ENCODE measurements at places on chromosomes 13 and 19.
A peak's percentile ranks its signal among the peaks of the same experiment; 100 is the strongest.

GRCh38 chr19:6610934-6611852, 20.2 kb upstream of the CD70 start:
- DNase-seq = peak; percentile 99

DNA sequence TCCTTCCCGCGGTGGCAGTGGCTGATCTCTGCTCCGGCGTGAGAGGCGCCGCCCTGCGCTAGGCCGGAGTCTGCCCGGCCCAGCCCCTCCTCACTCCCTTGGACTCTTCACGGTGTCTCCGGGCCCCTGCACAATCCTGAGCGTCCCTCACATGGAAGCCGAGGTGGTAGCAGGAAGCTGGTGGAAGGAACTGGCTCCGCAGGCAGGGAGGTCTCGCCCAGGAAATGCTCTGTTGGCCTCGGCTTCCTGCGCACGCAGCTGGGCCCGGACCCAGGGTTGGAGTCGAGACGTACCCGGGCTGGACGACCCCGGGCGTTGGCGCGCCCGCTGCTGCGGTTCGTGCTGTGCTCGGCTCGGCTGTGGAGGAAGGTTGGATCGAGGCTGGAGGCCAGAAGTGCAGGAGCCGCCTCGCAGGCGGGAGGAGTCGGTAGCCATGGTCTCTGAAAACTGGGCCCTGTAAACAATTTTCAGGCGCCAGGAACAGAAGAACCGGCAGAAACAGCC, 46.3 kb downstream of the ZNF724 start:
- peak; percentile 2 for DNase-seq

- DNase-seq = peak; percentile 96
Observed at GRCh38 chr13:94656766-94657165, 55.1 kb downstream of the GPR180 start.

GRCh38 chr13:43816401-43816889, 29.7 kb upstream of the ENOX1 start:
- DNase-seq = no peak

DNA sequence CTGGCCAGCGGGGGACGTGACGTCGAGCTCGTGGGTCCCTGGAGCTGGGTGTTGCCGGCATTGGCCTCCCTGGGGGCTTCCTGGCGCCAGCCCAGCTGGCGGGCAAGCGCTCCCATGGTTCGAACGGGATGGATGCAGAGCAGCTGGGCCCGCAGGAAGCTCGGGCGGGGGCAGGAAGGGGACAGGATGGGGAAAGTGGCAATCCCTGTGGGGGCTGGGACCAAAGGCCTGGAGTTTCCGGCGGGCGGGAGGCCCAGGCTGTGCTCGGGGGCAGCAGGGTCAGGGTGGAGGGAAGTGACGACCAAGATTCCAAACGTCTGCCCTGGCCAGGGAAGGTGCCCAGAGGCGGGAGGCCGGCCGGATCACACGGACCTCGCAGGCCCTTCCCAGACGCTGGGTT, 19.3 kb downstream of the PALM start:
- DNase-seq = peak; percentile 46

DNA sequence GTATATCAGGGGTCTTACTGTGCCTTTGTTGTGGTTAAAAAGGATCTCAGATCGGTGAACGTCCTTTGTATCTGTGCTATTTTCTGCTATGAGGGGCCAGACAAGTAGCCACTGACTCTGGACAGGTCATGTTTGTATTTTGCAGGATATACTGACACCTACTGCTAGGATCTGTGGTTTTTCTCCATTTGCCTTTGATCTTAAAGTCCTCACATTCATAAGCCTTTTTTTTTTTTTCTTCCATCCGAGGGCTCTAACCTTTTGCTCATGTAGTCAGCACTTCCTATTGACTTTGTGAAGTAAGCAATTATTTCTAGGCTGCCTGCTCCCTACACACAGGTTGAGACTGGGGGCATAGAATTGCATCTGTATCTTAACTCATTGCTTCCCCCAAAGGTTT, 106.2 kb downstream of the SLITRK5 start:
- peak; percentile 31 for DNase-seq

DNA sequence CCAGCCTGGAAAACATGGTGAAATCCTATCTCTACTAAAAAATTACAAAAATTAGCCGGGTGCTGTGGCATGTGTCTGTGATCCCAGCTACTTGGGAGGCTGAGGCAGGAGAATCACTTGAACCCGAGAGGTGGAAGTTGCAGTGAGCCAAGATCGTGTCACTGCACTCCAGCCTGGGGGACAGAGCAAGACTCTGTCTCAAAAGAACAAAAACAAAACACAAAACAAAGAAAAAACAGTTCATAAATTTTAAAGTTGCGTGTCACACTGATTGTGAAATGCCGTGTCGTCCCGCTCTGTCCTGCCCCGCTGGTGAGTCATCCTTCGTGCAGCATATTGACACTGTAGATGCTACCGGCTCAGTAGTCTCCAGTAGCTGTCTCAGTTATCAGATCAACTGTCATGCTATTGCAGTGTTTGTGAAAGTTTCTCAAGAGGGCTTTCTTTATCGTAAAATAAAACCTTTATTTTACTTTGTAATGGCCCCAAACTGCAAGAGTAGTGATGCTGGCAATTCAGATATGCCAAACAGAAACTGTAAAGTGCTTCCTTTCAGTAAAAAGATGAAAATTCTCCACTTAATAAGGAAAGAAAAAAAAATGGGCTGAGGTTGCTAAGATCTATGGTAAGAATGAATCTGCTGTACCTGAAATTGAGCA, 36.4 kb upstream of the IGFL1 start:
- peak; percentile 64 for DNase-seq

DNA sequence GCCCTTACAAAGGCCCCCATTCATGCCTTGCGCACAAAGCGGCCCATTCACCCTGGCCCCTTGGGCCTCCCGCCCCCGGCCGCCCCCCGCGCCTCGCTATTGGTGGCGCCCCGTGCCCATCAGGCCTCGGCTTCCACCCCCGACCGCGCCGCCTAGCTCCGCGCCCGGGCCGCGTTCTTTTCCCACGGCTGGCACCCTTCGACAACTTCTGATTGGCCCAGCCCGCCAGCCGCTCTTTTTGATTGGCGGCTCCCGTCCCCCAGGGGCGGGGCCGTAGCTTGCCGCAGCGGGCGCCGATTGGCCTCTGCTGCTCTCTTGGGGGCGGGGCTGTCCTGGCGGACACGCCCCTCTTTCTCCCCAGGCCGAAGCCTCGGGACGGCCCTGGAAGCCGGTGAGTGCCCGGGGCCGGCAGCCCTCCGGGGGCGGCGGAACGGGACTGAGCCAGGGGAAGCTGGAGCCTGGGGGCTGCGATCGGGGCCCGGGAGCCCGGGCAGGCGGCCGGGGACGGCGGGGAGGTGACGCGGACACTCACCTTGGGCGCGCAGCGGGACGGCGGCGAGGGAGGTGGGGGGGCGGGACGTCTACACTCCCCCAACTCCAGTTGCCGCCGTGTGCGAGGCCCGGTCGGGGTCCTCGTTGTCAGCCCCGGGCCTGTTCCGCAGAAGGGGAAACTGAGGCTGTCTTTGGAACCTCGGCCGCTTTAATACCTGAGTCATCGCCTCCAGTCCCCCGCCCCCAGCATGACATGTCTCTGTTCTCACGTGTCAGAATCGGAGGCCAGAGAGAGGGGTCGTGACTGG, at the start of gene MYH14:
Gene MYH14, plus strand, starts transcription at position 342 of the 800 bp plus-strand sequence. CDS start 6,744 bp downstream, outside the sequence.
- no peak for DNase-seq

DNA sequence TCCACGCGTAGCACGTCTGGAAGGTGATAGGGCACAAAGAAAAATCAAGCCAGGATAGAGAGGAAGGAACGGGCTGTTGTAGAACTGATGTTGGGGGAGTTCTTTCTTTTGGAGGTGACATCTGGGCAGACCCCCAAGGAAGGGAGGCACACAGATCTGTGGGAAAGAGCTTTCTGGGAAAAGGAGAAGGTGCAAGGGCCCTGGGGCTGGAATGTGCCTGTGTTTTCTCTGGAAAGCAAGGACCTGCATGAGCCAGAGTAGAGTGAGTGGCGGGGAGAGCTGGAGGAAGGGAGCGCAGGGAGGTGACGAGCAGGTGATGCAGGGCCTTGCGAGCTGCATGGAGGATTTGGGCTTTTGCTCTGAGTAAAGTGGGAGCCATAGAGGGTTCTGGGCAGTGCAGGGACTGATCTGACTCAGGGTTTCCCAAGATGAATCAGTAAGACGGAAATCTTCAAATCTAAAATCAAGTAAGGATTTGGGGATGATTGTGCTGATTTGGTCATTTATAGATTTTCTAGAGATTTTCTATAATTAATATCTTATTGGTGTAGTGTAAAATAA, 30.8 kb downstream of the SMARCA4 start:
- DNase-seq = no peak

GRCh38 chr13:97422118-97423054, 11.6 kb upstream of the RAP2A start:
- DNase-seq = peak; percentile 62

DNA sequence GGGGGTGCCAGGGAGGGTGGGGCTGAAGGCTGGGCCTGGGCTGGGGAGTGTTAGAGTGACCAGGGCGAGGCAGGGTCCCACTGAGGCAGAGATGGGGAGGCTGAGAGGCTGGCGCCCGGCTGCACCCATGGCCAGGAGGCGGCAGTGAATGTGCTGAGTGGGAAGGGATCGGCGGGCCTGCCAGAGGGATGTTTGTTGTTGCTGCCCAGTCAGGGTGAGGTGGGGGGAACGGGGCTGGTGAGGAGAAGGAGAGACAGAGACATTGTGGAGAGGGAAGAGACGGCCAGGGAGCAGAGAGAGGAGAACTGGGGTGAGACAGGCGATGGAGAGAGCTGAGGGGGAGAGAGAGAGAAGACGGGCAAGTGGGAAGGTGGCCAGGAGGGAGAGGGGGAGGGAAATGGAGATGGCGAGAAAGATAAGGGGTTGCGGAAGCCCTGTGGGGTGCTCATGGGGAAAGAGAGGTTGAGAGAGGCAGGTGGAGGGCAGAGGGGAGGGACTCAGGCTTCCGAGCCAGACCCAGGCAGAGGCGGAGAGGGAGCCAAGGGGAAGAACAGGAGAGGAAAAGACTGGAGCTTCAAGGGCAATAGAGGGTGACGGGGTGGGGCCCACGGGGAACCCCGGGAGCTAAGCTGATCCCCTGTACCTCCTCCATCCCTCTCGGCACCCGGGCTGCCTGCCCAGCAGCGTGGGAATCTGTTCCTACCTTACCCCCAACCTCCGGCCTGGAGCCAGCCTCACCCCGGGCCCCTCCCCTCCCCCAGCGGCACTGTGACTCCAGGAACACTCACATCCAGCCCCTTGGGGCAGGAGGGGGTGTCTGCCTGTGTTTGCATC, 690 bp upstream of the B3GNT8 start:
- DNase-seq = peak; percentile 27

DNA sequence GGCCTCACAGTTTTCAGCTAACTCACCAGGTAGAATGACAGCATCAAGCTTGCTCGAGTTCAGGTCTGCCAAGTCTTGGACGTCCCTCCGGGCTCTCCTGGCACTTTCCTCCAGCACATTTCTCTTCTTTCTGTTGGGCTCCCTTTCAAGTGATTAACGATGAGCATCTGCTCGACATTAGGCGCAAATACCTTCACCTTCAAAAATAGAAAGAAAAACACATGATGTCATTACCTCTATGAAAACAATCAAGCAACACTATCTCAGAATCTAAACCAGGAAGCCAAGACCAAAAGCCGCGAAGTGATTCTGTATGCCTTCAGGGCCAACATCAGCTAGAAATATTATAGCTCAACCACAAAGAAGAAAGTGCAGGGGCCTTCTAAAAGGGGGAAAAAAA, 15.4 kb upstream of the CLN5 start:
- DNase-seq = peak; percentile 87

GRCh38 chr13:61247149-61247936, 168.3 kb downstream of the PCDH20 start:
- no peak for DNase-seq

DNA sequence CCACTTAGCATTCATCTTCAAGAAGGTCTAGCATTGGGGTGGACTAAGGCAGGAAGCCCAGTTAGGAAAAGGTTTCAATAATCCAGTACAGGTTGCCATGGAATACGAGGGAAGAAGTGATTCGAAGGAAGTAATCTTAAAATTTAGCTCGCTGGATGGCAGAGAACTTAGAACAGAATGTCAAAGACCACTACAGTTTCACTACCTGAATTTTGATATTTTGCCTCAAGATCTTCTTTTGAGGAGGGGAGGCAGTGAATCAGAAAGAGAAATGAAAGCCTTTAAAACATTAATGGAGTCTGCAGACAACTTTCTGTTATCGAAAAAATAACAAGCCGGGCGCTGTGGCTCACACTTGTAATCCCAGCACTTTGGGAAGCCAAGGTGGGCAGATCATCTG, 7.0 kb upstream of the RAB8A start:
- DNase-seq = peak; percentile 36

GRCh38 chr19:21704320-21704719, 63.1 kb downstream of the ZNF100 start:
- DNase-seq = no peak

- no peak for DNase-seq
Observed at GRCh38 chr19:20513189-20513904, 52.2 kb downstream of the ZNF737 start.

- DNase-seq = peak; percentile 84
Observed at GRCh38 chr19:53977429-53977990, 13.9 kb upstream of the CACNG6 start.

DNA sequence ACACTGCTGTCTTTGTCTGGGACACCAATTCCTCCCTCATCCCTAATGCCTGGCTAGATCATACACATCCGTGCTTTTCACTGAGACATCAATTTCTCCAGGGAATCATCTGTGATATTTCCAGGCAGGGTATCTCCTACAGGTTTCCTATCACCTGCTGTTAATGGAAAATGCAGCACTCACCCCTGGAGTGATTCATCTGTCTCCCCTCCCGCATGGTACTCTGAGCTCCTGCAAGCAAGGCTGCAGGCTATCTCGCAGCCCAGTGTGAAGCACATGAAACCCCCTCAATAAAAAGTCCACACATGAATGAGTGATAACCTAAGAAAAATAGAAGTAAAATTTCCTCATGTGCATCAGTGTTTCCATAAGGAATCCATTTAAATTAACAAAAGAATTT, 38.5 kb downstream of the SERTM1 start:
- DNase-seq = peak; percentile 20

DNA sequence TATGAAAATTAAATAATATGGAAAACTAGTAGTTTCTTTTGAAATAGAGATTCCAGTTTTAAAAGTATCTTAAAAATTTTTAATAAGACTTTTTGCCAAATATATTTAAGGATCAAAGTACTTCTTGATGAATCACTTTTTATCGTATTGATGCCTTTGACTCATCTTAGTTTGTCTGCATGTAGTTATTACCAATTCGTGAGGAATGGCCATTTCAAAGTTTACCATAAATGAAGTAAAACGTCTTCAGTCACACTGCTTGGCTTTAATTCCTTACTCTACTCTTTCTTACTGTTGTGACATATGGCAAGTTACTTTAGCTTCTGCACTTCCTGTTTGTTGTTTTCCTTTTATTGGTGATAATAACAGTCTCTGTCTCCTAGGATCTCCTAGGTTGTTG, 38.3 kb downstream of the NDFIP2 start:
- DNase-seq = peak; percentile 68
